Posterior cingulate gyrus (tissue), 11 donors: ENCODE measurements at places on chromosomes 7 and 10.

- DNase-seq, result no peak
Measured at GRCh38 chr10:79982861-79983260, 34.0 kb upstream of the SFTPD start.

DNA sequence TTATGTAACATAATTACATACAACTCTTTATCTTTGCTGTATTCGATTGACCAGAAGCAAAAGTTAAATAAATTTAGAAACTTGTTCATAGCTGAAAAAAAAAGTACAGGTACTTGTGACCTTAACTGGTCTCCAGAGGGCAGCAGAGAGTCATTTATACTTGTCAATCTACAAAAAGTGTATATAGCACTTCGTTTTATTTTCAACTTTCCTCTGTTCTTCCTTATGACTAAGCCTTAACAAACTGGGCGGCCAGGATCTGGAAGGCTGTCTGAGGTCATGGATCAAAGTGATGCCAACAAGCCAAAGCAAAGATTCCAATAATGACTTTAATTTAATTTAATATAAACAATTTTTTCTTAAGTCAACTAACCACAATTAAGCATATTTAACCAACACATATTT, 29.8 kb downstream of the C10orf67 start:
- no peak for DNase-seq

DNA sequence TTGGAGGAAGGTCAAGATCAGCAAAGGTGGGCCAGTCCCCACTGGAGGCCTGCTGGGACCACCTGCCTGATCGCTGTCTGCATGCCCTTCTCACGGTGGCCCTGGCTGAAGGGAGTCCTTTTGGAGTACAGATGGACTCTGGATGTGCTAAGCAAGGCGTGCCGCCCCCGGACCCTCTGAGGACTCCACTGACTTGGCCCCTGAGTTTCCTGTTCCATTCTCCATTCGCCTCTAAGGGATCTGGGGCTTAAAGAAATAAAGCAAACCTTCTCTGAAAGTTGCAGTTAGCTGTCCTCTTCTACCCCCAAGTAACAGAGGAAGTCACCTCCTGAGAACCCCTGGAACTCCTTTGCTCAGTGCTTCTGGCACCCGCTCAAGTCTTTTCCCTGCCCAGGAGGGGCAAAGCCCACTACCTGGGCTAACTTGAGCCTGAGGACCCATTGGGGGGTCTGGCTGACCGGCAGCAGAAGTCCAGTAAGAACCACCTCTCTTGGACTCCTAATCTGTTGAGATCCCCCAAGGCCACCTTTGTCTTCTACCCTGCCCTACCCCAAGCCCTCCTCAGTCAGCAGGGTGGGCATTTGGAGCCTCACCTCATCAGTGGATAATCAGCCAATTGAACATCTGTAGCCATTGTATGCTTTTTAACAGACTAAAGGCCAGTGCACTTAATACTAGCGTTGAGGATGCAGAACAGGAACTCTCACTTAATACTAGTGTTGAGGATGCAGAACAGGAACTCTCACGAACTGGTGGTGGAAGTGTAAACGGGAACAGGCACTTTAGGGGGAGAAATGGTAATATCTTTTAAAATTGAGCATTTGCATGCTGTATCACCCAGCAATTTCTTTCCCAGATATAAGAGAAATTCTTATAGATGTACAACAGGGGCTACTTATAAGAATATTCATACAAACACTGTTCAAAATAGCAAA, 2.2 kb downstream of the TBATA start:
- DNase-seq, result no peak

- no peak for DNase-seq
Measured at GRCh38 chr7:84384417-84384816, 189.8 kb upstream of the SEMA3A start.

- peak; percentile 69 for DNase-seq
Measured at GRCh38 chr7:2193575-2194305, 39.0 kb downstream of the MAD1L1 start.
